ENCODE measurements at places on chromosomes 16 and 17.

DNA sequence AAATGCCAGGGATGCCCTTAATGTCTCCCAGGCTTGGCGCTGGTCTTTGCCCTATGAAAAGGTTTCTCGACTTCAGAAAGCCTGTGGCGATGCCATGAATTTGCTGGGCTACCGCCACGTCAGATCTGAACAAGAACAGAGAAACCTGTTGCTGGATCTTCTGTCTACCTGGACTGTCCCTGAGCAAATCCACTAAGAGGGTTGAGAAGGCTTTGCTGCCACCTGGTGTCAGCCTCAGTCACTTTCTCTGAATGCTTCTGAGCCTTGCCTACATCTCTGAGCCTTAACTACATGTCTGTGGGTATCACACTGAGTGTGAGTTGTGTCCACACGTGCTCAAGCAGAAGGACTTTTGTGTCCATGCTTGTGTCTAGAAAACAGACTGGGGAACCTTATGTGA lies 11.4 kb downstream of the CHST4 start:
- DNase-seq: peak; percentile 28

DNA sequence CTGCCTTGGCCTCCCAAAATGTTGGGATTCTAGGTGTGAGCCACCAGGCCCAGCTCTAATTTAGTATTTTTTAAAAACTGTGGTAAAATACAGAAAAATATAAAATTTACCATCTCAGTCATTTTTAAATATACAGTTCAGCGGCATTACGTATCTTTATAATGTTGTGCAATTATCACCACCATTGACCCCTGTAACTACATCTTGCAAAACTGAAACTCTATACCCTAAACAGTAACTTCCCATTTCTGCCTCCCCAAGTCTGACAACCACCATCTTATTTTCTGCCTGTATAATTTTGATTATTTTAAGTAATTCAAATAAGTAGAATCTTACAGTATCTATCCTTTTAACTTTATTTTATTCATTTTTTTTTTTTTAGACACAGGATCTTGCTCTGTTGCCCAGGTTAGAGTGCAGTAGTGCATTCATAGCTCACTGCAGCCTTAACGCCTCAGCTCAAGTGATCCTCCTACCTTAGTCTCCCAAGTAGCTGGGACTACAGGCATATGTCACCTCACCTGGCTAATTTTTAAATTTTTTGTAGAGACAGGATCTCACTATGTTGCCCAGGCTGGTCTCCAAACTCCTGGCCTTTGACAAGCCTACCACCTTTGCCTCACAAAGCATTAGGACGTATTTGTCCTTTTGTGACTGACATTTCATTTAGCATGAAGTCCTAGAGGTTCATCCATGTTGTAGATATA lies 10.9 kb upstream of the GGA2 start:
- DNase-seq: no peak

DNA sequence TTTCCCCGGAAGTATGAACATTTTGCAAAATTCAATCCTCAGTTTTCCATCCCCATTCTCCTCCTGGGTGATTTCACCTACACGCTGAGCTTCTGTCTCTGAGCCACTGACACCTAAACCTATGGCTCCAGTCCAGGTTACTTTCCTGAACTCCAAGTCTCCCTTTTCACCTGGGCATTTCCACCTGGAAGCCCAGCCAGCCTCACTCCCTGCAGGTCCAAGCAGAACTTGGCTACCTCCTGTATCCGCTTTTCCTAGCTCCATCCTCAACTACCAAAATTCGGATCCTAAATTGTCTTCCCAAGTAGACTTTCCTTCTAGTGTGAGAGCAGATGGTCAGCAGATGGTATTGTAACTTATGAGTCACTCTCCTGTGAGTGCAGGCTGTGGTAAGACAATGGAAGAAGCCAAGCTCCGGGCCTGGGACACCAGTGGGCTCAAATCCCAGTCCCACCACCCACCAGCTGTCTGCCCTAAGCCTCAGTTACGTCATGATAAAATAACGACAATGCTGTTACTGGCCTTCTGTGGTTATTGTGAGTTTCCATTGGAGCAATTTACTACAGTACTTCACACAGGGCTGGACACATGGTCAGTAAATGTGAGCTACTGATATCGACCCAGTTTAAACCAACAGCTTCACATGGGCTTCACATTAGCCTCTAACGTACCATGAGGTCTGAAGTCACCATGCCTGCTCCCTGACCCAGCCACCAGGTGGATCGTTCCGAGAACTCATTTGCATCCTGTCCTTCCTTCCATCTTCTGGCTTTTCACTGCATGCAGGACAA lies 33.3 kb downstream of the PECAM1 start:
- DNase-seq: no peak

DNA sequence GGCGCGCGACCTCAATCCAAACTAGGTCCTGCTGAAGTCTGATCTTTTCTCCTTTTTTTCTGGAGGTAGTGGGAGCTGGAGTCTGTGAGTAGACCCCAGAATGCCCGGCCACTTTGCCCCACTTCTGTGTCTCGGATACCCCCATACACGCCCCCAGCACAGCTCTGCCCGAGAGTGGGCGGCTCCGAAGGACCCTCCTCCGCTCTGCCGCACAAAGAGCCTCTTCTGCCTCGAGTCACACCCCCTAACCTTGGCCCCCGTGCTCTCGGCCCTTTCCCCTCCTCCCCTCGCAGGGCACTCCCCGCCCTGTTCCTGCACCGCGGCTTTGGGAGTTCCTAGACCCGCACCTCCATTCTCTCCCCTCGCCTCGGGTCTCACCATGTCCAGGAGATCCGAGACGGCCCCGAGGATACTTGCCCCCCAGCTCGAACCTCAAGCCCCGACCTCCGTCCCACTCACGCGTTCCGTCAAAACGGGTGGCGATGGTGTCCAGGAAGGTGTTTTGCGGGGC lies 476 bp downstream of the KCNH4 start:
- no peak for DNase-seq

DNA sequence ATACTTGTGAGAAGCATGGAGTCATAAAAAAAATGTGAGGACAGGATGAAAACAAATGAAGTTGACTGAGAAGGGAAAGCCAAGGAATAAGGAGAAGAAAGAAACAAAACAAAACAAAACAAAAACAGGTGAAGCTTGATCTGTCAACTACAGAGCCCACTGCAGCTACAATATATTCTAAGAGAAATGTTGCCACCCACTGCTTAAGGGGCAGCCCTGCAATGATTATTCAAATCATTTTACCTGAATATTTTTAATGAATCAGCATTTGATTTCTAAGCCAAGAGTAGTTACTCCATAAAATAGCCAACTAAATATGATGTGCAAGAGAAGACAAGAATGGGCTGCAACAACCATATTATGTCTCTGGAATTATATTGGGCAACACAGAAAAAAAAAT lies 252.0 kb upstream of the KIF2B start:
- DNase-seq: no peak
